ENCODE measurements at places on chromosomes 1 and 21.

GRCh38 chr1:224458996-224459395 lies 24.4 kb upstream of the WDR26 start:
- DNase-seq: no peak

DNA sequence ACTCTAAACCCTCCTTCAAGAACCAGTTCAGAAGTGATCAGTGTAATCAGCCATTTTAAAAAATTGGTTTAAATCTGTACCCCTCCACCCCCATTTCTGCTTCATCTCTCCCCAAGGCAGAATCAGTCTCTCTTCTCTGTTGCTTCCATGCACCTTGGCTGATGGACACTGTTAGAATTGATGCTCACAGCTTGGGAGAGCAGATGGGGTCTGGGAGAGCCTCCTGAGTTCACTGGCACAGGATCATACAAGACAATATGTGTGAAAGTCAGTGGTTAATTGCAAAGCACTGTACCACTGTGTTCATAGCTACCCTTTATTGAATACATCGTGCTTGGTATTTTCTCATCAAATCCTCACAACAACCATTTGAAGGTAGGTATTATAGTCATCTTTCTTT lies 140.9 kb downstream of the ROR1 start:
- no peak for DNase-seq

- DNase-seq: no peak
Observed at GRCh38 chr1:175400766-175401165, 208.2 kb upstream of the KIAA0040 start.

GRCh38 chr21:36696390-36697059 lies 2.4 kb upstream of the SIM2 start:
- no peak for DNase-seq
